Activated naive CD4-positive, alpha-beta T cell treated with anti-CD3 and anti-CD28 coated beads, Interleukin-2, amount 10 ng/mL, durations not matched to agents 7 days and 5 days (primary cell): ENCODE measurements at places on chromosomes 4 and X.

DNA sequence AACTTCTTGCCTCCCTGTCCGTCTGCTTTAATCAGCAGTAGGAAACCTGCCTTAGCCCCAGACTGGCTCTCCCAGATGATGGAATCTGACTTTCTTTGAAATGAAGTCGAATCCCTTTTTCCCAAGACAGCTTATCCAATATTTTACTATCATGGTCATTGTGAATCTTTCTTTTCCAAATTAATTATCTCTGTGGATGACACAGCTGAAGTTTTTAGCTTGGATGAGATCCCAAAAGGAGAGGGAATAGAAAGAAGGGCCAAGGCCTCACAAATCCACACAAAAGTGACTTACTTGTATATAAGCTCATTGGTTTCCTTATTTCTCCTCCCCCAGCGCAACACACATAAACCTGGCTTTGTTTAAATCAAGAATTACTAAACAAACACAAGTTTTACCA is 100.6 kb downstream of the RASL11B start:
- DNase-seq: no peak

DNA sequence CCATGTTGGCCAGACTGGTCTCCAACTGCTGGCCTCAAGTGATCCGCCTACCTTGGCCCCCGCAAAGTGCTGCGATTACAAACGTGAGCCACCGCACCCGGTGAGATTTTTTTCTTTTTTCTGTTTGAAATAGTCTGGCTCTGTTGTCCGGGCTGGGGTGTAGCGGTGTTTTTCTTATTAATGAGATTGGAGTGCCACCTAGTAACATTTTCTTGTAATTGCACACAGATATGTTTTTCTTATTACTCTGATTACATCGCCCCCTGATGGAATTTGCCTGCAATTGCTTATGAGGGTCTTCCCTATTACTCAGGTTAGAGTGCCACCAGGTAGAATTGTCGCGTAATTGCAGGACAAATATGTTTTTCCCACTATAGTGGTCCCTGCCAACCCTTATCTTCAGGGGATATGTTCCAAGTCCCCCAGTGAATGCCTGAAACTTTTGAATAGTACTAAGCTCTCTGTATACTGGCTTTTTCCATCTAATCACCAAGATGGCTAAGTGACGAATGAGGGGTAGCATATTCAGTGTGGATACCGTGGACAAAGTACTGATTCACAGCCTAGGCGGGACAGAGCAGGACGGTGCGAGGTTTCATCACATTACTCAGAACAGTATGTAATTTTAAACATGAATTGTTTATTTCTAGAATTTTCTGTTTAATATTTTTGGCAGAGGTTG is 8.6 kb upstream of the PDHA1 start:
- DNase-seq: peak; percentile 45

DNA sequence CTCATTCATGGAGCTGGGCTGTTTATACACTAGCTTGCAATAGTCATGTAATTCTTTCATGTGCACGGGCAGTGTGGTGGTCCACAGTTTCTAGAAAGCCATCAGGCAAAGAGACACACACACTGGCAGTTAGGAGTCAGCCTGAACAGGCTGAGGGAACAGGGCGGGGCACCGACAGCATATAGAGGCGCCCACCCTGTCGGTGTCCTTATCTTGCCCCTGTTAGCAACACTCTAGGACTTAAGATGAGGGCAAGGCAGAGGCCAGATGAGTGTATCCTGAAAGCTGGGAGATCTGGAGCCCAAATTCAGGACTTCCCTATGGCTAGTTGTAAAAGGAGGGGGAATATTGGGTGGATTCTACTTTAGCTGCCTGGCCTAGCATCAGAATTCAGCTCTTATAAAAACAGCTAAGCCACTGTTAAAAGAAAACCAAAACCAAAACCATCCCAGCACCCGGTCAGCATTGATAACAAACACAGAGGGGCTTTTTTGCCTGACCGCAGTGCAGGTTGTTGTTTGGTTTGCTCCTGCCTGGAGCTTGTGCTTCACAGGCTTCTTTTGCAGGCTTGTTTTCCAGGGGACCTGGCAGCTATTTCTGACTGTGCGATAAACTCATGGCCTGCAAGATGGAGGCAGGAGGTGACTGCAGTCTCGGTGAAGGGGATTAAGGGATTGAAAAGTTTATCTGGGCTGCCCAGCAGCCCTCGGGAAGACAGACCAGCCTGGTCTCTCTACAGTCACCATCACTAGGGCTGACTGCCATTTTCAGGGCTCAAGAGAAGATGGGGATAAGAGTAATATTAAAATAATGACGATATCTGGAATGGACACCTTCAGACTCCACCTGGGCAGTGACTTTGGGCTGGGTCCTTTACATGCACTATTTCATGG is 638.9 kb downstream of the MID1IP1 start:
- peak; percentile 36 for DNase-seq

GRCh38 chr4:180456928-180457327 is 1786.3 kb upstream of the TENM3 start:
- no peak for DNase-seq

DNA sequence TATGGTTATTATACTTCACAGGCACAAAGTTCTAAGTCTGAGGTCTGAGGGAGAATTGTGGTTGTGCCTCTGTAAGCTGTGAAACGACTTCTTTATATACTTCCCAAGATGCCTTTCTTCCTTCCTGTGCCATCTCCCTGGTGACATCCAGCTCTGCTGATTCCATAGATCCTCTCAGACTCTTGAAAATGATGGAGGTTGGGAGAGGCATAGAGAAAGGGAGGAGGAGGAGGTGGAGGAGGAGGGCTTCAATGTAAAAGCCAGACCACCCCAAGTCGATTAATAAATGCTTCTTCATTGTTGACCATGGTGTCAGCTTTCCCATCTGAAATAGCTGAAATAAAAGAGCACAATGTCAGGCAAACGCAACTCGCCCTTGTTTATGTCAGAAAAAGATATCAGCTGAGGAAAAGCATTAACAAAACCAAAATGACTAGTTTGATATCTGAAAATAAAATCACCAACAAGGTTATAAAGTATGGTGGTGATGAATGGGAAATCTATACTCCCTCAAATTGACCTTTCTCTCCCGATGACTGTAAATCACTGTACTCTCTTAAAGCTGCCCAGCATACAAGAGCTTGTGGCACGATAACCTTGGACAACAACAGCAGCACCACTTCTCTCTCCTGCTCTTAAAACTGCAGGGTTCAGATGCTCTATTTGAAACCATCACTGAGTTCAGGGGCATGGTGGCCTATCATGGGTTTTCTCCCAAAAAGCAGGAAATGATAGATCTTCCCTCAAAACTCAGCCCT is 230.4 kb upstream of the GALNT7 start:
- DNase-seq: no peak

GRCh38 chrX:66200855-66201795 is 37.1 kb downstream of the HEPH start:
- DNase-seq: no peak

DNA sequence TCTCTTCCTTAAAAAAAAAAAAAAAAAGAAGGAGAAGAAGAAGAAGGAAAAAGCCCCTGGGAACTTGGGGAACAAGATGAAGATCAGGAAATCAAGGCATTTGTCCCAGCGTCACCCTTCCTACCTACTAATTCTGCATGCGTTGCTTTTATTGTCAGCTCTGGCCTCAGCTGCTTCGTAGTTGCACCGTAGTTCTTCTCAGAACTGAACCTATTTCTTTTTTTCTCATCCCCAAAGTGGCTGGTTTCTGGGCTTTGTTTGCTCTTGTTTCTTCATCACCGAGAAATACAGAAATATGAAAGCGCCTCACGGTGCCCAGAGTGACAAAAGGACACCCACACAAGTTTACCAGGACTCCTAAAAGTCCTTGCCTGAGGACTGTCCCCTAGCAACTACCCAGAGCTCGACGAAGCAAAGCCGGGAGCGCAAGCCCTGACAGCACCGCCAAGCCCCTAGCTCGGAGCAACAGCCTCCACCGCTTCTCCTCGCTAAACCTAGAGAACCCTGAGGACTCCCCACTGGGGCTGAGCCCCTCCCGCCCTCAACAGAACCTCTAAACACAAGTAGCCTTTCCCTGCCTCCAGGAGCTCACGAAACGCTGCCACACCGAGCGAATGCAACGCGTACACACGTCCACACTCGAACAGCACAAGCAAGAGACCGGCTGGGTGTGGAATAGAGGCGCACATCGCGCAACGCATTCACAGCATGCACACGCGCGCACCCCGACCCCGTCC is 710 bp downstream of the PRKG2 start:
- no peak for DNase-seq

DNA sequence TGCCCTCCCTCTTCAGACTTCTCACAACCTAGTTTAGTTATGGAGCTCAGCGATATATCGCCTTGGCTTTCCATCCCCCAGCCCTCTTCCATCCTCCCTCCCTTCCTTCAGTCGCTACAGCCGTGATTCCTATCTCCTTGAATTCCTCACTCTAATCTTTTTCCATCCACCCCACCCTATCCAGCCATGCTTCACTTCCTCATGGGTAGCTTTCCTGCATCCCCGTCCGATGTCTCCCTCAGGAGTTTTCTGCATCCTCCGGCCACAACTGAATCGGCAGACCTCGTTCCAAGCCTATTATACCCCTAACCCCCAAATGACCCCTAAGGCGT is 456 bp downstream of the SNX12 start:
- no peak for DNase-seq

GRCh38 chr4:150402871-150403272 is 179.1 kb upstream of the MAB21L2 start:
- no peak for DNase-seq

- no peak for DNase-seq
These were observed 822.1 kb upstream of the GALNTL6 start for GRCh38 chr4:170990989-170991589.

- DNase-seq: no peak
These were observed 1268.6 kb downstream of the RAPGEF2 start for GRCh38 chr4:160371446-160371845.

DNA sequence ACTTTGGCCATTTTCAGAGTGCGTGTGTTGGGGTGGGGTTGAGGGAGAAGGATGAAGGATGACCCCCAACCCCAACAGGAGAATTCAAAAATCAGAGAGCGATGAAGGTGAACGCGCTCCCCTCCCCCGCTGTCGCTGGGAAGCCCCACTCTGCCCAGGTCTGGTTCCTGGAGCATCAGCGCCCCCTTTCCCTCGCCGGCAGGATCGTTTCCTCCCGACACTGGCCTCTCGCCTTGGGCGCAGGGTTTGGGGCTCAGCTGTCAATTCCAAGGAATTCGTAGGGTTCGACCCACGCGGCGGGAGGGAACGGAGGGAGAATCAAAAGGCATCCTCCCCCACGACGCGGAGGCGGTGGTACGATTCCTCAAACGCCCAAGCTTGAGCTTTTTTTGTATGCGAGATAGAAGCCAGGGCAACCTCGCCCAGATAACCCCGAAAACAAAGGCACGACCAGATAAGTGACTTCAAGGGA is 1.0 kb upstream of the PDGFRA start:
- DNase-seq: peak; percentile 50
